CD4-positive, alpha-beta T cell treated with Interleukin-6 for 4 hours (primary cell): ENCODE measurements at places on chromosomes 5 and 9.

GRCh38 chr5:149223081-149223848, 48.4 kb upstream of the AFAP1L1 start:
- DNase-seq, result no peak

GRCh38 chr5:14914623-14915260, 43.2 kb upstream of the ANKH start:
- no peak for DNase-seq

DNA sequence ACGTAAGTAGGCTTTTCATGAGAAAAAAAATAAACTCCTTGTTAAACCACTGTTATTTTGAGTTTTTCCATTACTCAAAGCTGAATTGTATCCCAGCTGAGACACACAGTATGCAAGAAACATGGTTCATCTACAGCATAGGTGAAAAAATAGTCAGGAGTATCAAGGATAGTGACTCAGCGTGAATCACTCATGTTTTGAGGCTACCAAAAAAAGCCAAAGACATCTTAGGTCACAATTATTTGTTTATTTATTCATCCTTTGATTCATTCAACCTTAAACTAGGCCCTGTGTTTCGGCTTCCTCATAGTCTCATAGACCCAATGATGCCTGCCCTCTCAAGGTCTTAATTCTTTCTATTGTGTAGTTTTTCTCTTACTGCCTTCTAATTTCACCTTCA, 32.9 kb upstream of the STX17 start:
- no peak for DNase-seq

DNA sequence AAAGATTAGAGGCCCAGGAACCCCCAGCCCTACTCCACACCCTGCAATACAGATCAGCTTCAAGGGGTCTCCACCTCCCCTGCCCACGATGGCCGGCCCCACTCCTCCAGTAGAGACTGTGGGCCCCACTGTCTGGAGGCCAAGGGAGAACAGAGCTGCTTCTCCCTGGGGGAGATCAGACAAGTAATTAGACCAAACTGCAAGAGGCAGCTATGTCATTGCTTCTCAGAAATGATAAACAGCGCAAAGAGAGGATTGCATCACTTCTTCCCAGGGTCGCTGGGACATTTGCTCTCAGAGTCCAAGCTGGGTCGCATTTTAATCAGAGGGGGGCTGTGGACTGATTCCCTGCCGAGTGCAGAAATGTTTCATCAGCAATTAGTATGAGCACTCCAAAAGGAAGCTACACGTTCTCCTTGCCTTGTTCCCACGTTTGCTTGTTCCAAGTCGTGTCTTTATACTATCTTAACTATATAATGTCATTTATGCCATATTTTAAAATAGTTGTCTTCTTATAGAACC, 59.9 kb downstream of the ROPN1L start:
- no peak for DNase-seq

DNA sequence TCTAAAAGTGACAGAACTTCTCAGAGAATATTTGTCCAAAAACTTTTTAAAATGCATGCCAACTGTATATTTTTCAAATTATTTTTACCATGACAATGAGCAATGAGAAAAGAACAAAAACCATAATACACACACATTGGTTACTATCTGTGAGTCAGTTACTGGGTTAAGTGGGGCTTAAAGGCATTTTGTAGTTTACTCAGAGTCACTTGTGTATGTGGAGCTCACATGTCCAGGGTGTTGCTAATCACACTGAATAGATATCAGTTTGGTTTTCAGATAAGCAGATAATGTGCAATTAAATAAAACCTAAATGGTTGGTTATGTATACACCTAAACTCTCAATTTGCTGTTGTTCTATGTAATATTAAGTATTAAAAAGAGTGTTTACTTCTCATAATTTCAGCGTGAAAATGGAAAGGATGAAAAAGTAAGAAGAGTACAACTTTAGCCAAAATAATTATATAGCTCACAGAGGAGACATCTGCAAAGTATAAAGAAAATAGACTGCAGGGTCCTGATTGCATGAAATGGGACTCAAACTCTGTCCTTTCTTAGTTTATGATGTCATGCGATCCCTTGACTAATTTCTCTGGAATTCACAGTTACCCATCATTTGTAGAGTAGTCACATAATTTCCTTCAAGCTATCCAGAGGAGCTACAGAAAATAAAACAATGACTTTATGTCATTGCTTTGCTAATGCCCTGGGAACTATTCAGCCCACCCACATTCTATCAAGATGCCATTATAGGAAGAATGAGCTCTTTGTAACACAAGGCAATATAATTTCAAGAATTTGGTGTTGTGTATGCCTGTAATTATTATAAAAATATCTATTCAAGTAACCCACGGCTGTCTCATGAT, 388.0 kb upstream of the ZNF608 start:
- no peak for DNase-seq

- DNase-seq, result no peak
Measured at GRCh38 chr9:18942801-18943200, 90.2 kb downstream of the SAXO1 start.

DNA sequence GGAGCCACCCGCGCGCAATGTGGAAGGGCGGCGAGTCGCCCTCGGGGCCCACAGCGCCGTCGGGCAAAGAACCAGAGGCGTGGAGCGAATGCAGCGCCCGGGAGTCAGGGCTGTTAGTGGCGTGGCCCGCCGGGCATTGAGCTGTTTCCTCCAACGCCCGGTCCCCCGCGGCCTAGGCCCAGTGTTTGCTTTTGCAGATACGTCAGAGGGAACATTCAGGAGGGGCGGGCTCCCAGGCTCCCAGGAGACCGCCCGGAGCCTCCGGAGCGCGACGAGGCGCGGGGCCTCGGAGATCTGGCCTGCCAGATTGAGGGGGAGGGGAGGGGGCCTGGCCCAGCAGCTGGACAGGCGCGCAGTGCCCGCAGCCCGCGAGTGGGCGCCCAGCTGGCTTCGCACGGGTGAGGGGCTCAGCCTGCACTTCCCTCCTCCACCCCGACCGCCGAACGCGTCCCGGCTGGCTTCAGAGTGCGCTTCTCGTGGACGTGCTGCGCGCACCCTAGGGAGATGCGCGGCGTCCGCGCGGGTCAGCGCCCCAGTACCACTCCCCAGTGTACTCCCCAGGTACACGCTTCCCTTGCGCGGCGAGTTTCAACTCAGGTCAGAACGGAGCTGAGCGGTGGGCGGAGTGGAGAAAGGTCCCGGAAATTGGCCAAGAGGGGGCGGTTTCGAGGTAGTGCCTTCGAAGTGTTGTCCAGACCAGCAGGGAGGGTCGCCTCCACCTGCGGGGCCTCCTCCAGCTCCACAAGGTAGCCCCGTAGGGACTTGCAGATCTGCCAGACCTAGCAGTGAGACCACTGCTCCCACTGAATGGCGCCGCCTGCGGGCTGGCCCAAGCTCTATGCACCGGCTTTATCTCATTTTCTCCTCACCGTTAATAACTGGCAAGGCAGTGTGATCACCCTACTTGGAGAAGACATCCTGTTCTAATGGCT, 130.4 kb downstream of the TMEM174 start:
- no peak for DNase-seq

DNA sequence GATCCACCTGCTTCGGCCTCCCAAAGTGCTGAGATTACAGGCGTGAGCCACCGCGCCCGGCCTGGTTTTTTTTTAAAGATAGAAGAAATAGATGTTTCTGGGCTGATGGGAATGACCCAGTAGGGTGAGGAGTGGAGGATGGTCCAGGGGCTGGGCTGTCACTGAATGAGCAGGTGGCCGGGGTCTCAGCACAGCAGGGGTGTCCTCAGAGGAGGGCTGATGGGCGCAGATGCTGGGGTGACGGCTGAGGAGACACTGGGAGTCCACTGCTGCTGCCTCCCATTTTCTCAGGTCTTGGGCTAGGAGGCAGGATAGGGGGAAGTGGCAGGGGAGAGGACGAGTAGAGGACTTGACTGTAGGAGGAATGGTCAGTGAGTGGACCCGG, 2.3 kb upstream of the TOR4A start:
- no peak for DNase-seq

DNA sequence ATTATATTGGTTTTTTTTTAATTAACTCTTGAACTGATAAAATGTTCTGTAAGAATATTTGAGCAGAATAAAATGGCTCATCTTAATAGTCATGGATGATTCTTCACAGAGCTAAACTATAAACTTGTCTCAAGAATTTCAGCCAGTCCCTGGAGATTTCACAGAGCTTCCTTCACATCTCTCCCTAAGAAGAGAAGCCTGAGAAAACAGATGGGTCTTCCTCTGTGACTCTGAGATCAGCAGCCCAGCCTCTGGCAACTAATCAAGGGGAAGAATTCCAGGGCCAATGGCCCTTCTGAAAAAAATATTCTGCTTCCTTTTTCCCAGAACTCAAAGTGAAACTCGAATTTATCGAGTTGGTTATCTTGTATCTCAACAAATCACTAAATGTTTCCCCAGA, 122.2 kb upstream of the ITGA1 start:
- no peak for DNase-seq

DNA sequence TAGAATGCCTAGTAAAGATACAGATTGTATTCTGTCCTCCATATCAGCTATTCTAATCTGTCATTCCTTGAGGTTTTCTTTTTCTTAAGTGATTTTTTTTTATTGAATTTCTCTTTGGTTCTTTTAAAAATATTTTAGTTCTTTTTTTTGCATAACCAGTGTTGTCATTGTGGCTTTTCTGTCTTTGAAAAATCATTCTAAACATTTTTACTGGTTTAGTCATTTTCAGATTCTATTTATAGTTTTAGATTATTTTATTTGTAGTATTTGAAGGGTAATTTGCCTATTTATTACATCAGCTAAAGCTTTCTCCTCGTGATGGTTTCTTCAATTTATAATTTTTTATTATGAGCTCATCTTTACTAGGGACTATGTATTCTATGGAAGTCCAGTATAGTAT, 78.1 kb downstream of the NDUFAF2 start:
- no peak for DNase-seq

GRCh38 chr5:175129619-175130018, 314.4 kb downstream of the DRD1 start:
- no peak for DNase-seq

GRCh38 chr5:144195448-144195847, 24.8 kb downstream of the KCTD16 start:
- no peak for DNase-seq

GRCh38 chr9:92404042-92404836, at the start of gene OGN:
Gene OGN, minus strand, starts transcription at chr9:92404578. Its CDS starts 1,171 bp downstream, at chr9:92403407.
- no peak for DNase-seq

- DNase-seq, result no peak
Measured at GRCh38 chr9:126376311-126377175, 49.9 kb downstream of the MVB12B start.

GRCh38 chr9:68970151-68970550, 43.8 kb downstream of the PRKACG start:
- no peak for DNase-seq
